Inflammatory macrophage (primary cell): ENCODE measurements at places on chromosomes 5 and 9.

GRCh38 chr5:160787240-160787639 lies 64.8 kb downstream of the ATP10B start:
- no peak for DNase-seq

DNA sequence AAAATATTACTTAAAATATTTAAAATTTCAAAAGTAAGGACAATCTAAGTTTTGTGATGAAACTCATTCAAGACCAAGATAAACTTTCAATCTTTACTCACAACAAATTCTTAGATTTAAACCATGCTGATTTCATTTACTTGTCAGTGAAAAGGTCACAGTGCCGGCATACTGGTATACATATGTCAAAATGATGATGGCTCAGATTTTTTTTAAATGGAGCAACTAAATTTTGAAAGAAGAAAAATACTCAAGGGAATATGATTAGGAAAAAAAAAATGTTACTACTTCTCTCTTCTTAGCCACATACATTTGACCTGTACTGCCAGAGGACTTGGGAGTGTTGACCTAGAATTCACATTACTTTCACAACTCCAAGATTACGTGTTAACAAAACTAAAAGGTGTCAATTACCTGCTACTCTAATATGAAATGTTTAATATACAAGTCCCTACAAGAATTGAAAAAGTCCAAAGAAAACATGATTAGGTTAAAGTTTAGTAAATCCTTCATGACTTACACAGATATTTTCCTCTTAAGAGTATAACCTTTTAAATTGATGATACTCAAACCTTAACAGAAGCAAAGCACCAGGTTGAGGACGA lies 4.6 kb downstream of the EFNA5 start:
- DNase-seq, result no peak

- no peak for DNase-seq
Observed at GRCh38 chr5:178308541-178309092, 76.0 kb upstream of the PHYKPL start.

DNA sequence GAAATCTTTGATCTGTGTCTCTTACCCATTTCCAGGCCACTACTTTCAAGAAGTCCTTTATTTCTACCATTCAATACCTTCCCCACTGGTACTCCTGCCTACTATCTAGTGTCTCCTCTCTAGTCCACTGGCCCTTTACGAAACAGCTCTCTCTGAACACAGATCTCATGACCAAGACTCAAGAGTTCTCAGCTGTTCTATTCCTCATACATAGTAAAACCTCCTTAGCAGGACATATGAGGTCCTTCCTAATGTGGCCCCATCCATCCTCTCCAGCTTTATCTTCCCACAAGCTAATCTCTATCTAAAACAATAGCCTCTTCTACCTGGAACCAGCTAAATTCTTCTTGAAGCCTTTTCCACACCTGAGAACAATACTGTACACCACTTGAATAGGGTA lies 2.6 kb downstream of the TEX10 start:
- peak; percentile 39 for DNase-seq
